NCI-H2171 (cell line): ENCODE measurements at places on chromosomes 6 and 20.

DNA sequence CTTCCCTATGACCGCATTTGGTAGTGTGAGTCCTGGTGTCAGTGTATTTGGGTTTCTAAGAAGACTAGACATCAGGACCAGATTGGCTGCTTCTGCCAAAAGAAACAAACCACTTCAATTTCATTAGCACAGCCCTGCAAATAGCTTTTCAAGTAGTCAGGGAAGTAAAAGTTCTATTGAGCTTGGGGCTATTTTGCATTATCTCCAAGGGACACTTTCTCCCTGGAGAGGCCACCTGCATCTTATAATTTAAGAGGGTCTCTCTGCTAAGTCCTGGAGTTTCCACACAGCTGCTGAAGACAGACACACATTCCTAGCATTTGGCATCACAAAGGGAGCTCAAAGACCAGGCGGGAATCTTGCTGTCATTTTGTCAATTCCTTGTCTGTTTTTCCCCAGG lies 141.2 kb downstream of the BMP2 start:
- no peak for DNase-seq

DNA sequence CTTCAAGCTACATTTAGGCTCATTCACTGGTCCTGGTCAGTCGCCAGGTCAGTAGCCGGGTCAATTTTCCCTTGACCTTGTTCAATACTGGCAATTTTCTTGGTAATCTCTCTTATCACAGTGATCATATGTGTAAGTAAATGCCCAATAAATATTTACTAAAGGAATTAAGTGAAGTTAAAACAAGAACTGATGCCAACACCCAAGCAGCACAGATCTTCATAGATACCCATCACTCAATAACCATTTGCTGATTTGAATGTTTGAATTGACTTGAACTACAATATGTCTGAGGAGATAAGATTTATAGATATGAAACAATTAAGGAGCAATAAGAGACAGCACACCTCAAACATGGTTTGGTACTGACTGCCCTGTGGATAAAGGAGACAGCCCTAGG lies 100.8 kb upstream of the PREP start:
- no peak for DNase-seq

DNA sequence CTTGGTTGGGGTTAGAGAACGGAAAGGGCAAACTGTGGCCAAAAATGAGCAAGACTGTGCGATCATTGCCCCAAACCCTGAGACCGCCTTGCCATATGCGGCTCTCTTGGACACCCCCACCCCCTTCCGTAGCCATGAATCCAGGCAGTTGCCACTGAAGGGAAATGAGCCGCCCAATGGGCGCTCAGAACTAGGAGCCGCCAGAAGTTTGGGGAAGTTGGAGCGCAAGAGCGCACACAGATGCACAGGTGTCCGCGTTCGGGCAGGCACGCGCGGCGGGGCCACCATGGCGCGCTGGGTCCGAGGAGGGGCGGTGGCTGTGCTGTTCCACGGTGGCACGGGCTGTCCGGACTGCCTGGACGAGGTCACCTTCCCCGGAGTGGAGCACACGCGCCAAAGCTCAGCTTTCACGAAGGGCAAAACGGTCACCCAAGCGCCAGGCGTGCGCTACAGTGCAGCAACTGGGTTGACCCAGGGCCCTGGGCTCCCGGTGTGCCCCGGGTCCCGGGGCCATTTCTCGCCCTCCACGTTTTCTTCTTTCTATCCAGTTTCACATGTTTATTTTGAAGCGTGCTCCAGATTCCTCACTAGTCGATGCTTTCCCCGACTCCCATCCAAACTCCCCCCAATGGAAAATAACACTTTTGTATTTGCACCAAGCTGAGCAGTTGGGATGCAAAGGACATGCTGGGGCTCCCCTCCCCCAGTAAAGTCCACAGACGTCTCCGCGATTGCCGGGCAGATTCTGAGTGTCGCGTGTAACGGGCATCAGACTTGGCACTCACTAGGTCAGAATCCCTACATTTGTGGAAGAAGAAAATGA lies 906 bp upstream of the PDE10A start:
- DNase-seq = no peak

DNA sequence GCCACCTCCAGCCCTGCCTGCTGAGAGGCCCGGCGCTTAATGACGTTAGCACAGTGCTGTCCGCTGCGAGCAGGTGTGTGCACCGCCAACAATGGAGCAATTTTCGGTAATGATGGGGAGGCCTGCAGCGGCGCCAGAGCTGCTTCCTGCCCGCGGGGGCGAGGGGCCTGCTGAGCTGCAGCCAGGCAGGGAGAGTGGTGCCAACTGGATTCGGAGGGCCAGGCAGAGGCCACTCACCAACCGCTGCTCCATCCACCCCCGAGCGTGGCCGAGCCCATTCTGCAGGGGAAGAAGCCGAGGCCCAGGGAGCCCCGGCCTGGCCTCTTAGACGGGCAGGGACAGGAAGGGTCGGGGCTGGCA lies 9.6 kb downstream of the HRH3 start:
- DNase-seq = no peak

- DNase-seq = no peak
These were observed 12.9 kb downstream of the COX7A2 start for GRCh38 chr6:75230484-75231325.

DNA sequence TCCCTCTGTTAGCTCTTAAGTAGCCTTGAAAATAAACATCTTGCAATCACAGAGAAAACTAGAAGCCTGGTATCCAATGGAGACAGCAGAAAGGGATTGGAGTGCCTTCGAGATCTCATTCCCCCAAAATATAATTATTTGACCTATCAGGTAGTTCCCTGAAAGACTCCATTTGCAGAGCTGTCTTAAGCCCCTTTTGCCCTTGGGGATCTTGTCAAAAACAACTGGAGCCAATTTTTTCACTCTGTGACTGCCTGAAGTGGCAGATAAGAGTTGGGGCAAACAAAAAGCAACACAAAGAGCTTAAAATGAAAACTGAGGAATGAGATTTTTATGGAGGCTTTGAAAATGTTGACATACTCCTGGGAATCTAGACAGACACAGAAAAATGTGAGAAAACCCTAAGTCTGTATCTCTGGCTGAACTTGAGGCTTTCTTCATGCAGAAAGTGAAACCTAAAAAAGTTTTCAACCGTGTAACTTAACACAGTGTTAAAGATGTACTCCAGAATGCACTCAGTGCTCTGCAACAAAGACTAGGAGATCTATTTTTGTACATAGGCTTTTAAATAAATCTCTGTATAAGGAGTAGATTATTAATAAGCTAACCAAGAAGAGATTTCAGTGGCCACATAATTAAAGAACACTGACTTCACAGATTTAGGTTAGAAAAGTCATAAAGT lies 971.1 kb upstream of the MAN1A1 start:
- DNase-seq = no peak

DNA sequence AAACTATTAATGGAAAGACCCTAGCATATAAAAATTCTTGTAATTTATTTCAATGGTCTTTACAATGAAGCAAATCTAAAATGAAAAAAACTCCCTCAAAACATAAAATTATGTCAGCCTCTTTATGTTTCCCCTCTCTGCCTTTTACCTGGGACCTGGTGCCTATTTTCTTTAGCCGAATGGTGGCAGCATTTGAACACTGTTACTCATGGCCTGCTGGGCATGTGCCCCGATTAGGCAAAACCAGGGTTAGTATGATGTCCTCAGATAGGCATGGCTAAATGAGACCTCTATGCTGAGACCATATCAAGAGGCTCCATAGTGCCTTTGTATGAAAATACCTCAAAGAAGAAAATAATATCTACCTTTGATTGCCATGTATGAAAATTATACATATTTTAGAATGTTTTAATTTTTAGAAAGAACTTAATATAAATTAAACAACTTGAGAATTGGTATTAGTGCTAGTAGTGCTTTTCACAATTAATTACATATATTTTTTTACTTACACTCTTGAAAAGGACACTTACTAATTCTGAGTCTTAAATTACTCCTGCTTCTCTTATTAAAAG lies 22.5 kb upstream of the C6orf58 start:
- peak; percentile 36 for DNase-seq

DNA sequence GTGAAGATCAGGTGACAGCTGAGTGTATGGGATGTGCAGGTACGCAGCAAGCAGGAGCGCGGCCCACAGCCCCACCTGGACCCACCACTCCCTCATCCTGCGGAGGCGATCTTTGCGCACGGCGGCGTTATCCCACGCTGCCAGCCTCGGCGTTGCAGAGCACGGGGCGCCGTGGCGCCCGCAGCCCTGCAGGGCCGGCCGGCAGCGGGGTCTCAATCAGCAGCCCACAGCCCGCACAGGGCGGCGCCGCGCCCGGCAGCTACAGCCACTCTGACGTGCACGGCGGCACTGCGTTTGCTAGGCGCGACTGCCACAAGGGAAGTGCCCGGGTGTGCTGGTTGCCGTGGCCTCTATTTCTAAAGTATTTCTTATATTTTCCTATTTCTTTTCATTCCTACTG lies 46.9 kb downstream of the LAMA2 start:
- no peak for DNase-seq

- DNase-seq = no peak
These were observed 318.5 kb downstream of the C6orf118 start for GRCh38 chr6:164990901-164991300.

- no peak for DNase-seq
These were observed 17.4 kb upstream of the ARMC12 start for GRCh38 chr6:35719404-35719829.

GRCh38 chr6:164025180-164025579 lies 610.7 kb downstream of the QKI start:
- no peak for DNase-seq

GRCh38 chr6:16322666-16323312 lies 84.4 kb downstream of the GMPR start:
- DNase-seq = peak; percentile 80

DNA sequence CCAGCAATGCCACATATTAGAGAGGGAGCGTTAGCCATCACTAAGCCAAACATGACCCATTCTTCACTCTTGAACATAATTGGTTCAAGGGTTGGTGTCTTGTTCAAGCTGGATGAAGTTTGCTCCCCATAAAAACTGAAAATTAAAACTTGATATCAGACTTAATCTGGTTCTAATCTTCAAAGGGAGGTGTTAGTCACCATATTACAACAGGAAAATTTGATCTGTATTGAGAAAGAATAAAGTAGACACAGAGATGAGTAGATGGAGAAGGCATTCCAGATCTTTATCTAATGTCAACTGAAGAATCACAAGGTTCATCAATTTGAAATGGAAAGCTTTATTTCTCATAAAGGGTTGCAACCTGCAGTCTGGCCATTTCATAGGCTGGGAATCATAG lies 972.8 kb downstream of the HACE1 start:
- no peak for DNase-seq

DNA sequence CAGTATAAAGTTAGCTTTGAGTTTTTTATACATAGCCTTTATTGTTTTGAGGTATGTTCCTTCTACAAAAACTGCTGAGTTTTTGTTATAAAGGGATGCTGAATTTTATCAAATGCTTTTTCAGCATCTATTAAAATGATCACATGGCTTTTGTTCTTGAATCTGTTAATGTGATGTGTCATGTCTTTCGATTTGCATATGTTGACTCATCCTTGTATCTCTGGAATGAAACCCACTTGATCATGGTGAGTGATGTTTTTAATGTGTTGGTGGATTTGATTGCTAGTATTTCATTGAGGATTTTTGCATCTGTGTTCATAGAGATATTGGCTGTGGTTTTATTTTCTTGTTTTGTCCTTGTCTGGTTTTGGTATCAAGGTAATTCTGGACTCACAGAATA lies 24.7 kb upstream of the BLCAP start:
- DNase-seq = no peak

- DNase-seq = no peak
These were observed 833 bp downstream of the RAB5IF start for GRCh38 chr20:36606158-36607066.

GRCh38 chr20:51481341-51481914 lies 61.1 kb downstream of the NFATC2 start:
- DNase-seq = no peak

DNA sequence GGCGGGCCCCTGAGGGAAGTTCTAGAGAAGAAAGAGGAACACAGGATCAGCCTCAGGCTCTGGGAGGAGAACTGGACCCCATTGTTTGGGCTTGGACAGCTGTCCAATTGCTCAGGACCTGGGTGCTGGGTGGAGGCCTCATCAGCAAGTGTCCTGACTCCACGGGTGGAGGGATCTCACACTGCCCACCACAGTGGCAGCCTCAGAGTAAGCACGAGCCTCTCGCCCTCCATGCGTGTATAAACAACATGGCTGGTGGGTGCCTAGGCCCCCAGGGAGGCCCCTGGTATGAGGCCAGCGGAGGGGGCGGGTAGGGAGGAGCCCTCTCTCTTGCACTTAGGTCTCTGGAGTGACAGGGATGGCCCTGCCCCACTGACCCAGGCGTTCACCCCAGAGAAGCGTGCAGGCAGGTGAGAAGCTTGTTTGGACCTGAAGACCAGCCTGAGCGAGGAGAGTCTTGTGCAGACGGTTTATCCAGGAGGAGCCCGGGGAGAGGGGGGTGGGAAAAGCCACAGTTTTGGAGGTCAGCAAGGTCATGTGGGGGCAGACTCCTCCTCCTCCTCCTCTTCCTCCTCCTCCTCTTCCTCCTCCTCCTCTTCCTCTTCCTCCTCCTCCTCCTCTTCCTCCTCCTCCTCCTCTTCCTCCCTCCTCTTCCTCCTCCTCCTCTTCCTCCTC lies 41.9 kb upstream of the BHLHE23 start:
- no peak for DNase-seq

DNA sequence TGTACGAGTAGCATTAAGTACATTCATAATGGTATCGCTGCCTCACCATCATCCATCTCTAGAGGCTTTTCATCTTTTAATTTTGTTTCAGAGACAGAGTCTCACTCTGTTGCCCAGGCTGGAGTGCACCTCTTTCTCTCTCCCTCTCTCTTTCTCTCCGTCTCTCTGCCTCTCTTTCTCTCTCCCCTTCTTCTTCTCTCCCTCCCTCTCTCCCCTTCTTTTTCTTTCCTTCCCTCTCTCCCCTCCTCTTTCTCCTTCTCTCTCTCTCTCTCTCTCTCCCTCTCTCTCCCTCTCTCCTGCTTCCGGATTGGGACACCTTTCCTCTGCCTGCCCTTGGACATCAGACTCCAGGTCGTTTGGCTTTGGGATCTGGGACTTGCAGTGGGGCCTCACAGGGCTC lies 17.6 kb upstream of the TAF4 start:
- DNase-seq = no peak

DNA sequence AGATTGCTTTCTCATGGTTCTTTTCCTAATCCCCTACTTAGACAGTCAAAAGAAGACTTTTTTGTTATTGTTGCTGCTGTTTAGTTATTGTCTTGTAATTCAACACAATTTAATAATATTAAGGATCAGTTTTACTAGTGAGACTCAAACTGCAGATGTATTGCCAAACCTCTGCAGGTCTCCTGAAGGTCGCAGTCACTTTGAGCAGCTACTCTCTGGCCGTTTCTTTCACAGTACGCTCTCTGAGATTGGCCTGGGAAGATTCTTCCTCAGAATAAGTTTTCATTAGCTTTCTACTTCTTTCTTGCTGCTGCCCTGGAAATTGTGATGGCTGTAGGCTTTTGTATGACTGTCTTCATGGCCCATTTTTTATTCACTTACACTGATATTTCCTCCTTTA lies 930.8 kb downstream of the QKI start:
- no peak for DNase-seq

GRCh38 chr6:40176152-40176551 lies 241.9 kb upstream of the MOCS1 start:
- peak; percentile 69 for DNase-seq
